ENCODE measurements at places on chromosomes 16 and 17. TPM values are rescaled to one million over a fixed set of nuclear protein-coding genes. Genes with fewer than 3 reads are reported as not detected.

Gene RBBP6
- 17.3 TPM for total RNA-seq

Gene OR1F1
- total RNA-seq: not detected

Gene KDM6B
- total RNA-seq: 3.9 TPM

Gene KRTAP2-1
- not detected for total RNA-seq

Gene CDRT15
- total RNA-seq: not detected

Gene TMIGD1
- not detected for total RNA-seq

Gene PRSS8
- total RNA-seq: 59.2 TPM

Gene GPR139
- total RNA-seq: not detected

Gene OSGIN1
- 1.2 TPM for total RNA-seq

Gene TNFAIP1
- 67.4 TPM for total RNA-seq

Gene CDH1
- 120 TPM for total RNA-seq

Gene DBNDD1
- total RNA-seq: 4.7 TPM

Gene CTRB2
- total RNA-seq: not detected

Gene CENPX
- total RNA-seq: 69.0 TPM

Gene ERCC4
- total RNA-seq: 3.6 TPM

Gene SLC38A8
- not detected for total RNA-seq

Gene TPSD1
- not detected for total RNA-seq

Gene TMEM204
- total RNA-seq: 2.7 TPM

Gene CFAP119
- total RNA-seq: 1.3 TPM

Gene CD68
- total RNA-seq: 23.4 TPM

Gene PRDM7
- not detected for total RNA-seq

Gene GUCY2D
- total RNA-seq: 0.04 TPM

Gene PRAC1
- total RNA-seq: not detected

Gene C1QTNF8
- not detected for total RNA-seq

Gene SRL
- not detected for total RNA-seq

Gene PMFBP1
- 0.31 TPM for total RNA-seq

Gene OR3A3
- not detected for total RNA-seq

Gene SYCE1L
- total RNA-seq: 0.38 TPM

Gene DCTPP1
- 44.7 TPM for total RNA-seq

Gene BCAR1
- total RNA-seq: 93.0 TPM

Gene ADORA2B
- 69.1 TPM for total RNA-seq

Gene SLFN14
- not detected for total RNA-seq

Gene C16orf78
- total RNA-seq: not detected

Gene TLCD1
- 20.7 TPM for total RNA-seq

Gene CHST4
- total RNA-seq: not detected

Gene LHX1
- total RNA-seq: not detected

Gene SPNS2
- total RNA-seq: 0.08 TPM

Gene KRTAP4-1
- total RNA-seq: not detected

Gene CIBAR2
- total RNA-seq: not detected

Gene NOG
- total RNA-seq: 1.4 TPM

Gene CORO1A
- 10.9 TPM for total RNA-seq

Gene CHST6
- total RNA-seq: 3.0 TPM

Gene PNMT
- total RNA-seq: not detected

Gene ETV4
- 70.3 TPM for total RNA-seq

Gene RNF222
- 0.04 TPM for total RNA-seq

Gene ZNF276
- total RNA-seq: 10.5 TPM

Gene TP53TG3F
- not detected for total RNA-seq

Gene NSRP1
- 4.2 TPM for total RNA-seq

Gene FNDC8
- total RNA-seq: not detected

Gene DHRS13
- 12.0 TPM for total RNA-seq

Gene TRPV3
- total RNA-seq: 5.1 TPM

Gene YPEL2
- 1.6 TPM for total RNA-seq
